ENCODE measurements at places on chromosomes 2 and 18.

DNA sequence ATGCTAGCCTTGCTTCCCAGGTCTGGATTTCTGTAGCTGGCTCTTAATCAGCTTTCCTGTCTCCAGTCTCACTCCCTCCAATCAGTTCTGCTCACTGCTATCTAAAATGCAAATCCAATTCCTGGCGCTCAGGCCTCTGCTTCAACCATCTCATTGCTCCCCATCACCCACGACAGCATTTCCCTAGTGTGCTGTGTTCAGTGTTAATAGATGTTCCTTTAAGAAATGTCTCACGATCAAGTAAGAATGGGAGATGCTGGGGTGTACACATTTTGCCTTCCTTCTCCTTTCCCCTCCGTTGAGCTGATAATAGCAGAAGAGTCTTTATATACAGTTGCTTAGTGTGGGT is 1.6 kb upstream of the PUM2 start:
- DNase-seq = peak; percentile 5

DNA sequence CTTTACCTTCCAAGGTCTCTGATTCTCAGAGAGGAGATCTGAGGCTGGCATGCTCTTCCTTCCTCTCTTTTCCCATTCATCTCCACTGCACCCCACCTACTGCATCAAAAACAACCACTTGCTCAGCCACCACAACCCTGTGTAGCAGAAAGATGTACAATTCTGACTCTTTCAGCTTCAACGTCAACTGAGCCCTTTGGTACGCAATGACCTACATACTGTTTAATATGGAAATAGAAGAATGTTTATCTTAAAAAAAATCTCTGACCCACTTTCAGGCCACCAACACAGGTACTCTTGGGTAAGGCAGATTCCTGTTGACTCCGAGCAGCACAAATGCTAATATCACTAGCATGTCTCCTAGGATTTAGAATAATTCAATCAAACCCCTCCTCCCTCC is 76.2 kb upstream of the AFF3 start:
- DNase-seq = no peak

DNA sequence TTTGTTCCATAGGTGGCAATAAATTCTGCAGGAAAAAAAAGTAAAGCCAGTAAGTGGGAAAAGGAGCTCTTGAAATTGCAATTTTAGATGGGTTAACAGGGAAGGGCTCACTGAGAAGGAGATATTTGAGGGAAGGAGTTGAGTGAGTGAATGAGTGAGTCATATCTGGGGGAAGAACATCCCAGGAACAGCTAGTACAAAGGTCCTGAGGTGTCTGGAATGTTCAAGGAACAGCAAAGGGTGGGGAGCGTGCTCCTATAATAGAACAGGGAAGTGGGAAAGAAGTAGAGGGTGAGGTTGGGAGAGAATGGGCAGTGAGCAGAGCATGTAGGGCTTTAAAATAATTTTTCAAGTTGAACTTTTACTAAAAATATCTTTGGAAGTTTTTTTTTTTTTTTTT is 68.0 kb upstream of the PSME4 start:
- no peak for DNase-seq

DNA sequence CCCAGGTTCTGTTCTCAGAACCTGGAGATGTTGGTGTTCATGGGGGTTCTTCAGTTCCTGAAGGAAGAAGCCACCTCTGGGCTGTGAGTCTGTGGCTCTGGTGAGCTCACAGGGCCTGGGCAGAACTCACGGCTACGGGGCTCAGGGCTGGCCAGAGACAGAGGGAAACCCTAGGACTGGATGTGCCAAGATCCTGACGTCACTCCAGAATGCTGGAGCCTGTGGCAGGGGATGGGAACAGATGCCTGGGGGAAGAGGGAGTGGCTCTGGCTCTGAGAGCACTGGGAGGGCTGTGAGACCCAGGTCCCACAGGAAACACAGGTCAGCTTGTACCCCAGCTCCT is at the start of gene OTOF:
Gene OTOF, minus strand, starts transcription at position 214 of the 343 bp plus-strand sequence.
- DNase-seq = peak; percentile 14

DNA sequence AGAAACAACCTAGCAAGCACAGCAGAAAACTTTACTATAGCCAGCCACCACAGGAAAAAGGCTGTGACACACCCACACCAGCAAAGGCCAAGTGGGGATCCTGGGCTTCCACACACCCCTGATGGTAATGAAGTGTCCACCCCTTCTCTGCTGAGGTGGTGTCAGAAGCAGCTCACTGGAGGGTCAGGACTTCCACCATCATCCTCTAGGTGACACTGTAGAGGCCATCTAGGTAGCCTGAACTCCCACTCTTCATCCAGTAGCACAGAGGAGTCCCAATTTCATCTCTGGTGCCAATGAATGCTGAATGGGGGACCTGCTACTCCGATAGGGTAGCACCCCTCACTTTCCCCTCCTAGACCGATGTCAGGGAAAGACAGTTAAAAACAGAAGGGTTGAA is 1544.4 kb downstream of the LRP1B start:
- no peak for DNase-seq

DNA sequence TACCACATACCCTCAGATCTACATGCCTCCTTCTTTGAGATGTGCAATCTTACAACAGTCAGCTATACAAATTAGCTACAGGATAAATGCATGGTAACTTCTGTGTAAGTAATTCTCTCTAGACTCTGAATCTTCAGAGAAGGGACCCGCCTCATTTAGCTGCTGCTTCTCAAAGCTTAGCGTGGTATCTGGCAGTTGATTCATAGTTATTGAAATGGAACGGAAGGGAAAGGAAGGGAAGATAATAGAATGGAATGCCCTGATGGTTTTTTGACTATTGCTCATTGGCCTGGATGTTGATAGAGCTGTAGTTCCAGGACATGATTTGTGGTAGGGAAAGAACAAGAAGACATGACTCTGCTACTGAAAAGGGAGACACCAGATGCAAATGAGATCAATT is 498.1 kb upstream of the CRIM1 start:
- no peak for DNase-seq

GRCh38 chr2:184597571-184597991 is 748 bp upstream of the ZNF804A start:
- DNase-seq = peak; percentile 38

- no peak for DNase-seq
Observed at GRCh38 chr2:70830366-70830765, 5.2 kb downstream of the CD207 start.

DNA sequence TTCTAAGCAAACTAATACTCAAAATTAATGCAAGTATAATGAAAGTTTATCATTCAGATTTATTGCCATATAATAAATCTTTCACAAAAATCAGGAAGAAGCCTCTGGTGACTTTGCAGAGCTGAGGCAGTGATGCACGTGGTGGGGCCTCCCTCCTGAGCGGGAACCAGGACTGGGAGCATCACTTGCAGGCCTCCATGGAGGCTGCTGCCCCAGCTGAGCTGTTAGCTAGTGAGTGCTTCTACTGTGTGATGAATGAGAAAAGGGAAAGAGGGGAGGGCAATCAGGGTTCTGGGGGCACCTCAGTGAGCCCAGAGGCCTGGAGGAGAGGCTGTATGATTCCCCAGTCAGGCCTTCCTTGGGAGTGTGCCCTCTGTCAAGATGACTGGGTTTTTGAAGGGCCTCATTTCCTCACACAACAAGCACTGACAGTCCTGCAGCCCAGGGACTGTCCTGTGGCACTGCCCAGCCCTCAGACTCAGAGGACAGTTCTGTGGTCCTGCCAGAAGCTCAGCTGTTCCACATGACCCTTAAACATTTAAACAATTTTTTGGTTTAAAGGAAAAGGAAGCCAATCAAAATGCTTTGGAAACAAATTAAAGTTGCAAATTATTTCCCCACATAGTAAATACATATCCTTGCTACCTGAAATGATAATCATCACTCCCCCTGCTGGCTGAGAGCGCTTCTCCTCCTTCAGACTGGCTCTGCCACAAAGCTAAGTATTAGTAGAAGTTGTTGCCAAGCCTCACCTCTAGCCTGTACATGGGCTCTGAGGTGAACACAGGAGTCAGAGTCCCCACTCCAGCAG is 90.9 kb upstream of the SMAD7 start:
- no peak for DNase-seq

GRCh38 chr2:221747289-221747972 is 175.3 kb upstream of the EPHA4 start:
- no peak for DNase-seq

DNA sequence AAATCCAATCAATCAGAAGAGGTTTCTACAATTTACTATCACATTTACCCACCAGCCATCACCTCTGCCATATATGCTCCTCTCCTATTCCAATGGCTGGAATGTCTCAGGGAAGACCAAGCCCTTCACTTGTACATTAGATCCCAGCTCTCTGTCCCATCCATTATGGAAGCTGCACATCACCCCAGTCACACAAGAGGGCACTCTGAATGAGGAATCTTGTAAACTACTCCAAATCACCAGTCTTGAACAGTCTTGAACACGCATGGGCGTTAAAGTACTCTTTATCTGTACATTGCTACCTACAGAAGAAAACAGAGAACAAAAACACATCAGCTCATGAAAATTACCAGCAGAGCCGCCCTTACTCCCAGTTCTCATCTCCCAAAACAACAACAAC is 38.7 kb downstream of the ZC3H8 start:
- DNase-seq = no peak

- DNase-seq = no peak
Observed at GRCh38 chr2:156110890-156111289, 221.6 kb downstream of the NR4A2 start.

- DNase-seq = no peak
Observed at GRCh38 chr2:17813010-17813741, 3.1 kb upstream of the MSGN1 start.

DNA sequence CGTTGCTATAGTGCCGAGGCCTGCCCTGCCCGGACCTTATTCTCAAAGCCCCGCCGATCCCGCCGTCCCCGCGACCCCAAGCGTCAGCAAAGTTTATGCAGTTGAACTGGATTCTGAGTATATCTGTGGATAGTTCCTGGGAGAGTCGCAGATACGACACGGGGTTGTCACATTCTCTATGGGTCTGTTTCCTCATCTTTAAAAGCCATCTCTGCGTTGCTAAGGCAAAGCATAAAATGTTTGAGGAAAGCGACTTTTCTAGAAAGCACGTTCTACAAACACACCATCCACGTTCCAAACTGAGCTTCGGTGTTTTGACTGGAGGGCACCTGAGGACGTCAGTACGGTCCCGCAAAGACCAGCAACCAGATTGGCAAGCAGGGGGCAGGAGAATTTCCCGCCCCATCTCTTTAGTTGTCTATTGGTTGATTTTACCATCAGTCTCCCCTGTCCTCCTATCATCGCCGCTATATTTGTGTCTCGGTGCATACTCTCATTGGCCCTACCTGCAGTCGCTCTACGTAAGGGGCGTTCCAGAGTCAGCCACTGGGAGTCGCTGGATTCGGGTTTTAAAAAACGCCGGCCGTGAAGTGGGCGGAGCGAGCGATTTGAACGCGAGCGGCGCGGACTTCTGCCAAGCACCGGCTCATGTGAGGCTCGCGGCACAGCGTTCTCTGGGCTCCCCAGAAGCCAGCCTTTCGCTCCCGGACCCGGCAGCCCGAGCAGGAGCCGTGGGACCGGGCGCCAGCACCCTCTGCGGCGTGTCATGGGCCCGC is at the start of gene CENPA:
Gene CENPA, plus strand, starts transcription at position 626 of the 776 bp plus-strand sequence. Its CDS starts 141 bp downstream, at position 767.
- DNase-seq = peak; percentile 99

- no peak for DNase-seq
Observed at GRCh38 chr2:228798458-228799207, 472.5 kb downstream of the PID1 start.

GRCh38 chr2:39710807-39711206 is 45.1 kb downstream of the TMEM178A start:
- no peak for DNase-seq

DNA sequence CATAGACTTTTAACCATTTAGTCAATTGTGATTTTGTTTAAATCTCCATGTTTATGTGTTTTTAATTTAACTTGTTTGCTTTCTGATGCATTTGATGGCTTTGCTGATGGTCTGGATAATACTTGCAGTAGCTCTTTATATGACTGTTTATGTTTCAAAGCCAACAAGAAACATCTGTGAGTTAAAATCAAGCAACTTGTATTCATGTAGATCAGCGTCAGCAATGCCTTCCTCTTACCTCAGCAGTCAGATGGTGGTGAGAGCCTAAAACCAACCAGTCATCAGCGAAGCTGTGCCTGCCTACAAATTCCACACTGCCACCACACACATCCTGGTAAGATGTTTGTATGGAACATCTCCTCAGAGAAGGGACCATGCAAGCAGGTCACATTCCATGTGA is 231.9 kb downstream of the PTGR3 start:
- no peak for DNase-seq

- no peak for DNase-seq
Observed at GRCh38 chr2:208128136-208128535, 1.5 kb downstream of the CRYGC start.

DNA sequence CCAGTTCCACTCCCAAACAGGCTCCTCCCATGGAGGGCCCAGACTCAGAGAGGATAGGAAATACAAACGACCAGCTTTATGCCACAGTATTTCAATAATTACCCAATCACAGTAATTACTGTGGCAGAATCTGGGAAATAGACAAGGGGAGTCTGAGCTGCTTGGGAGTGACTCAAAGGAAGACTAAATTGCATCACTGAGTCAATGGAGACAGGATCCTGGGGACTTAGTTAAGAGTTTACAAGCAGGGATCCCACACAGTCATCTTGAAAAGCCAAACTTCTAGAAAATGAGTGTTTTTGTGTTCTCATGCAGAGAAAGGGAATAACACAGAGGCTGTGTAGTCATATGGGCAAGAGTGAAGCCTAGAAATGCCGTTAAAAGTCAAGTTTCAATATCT is 1142.1 kb downstream of the CNTNAP5 start:
- DNase-seq = no peak

GRCh38 chr2:108560241-108560811 is 26.1 kb downstream of the LIMS1 start:
- peak; percentile 58 for DNase-seq

- no peak for DNase-seq
Observed at GRCh38 chr2:85719609-85720240, 25.6 kb downstream of the GNLY start.

GRCh38 chr2:175595139-175595538 is 406.9 kb downstream of the LNPK start:
- DNase-seq = no peak

DNA sequence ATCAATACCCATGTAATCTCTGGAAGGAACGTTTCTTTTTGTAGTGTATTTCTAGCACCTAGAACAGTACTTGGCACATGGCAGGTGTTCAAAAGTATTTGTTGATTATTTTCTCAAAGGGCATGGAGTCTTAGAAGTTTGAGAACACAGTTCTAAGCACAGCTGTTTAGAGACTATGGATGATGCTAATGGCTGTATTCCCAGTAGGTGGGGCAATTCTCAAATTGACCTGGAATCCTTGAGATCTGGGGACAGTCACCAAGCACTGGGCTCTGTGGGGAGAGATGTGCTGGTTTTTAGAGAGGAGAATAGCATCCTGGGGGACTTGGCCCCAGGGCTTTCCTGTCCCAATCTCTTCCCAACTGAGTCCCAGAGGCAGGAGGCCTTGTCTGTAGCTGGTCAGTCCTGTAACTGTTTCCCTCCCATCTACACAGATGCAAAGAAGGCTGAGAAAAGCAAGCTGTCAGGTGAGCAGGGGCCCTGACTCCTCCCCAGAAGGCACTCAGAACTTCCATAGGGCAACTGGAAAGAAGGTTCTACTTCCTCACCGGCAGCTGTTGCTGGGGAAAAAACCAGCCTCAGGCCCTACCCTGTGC is 17.5 kb upstream of the IL36G start:
- no peak for DNase-seq

GRCh38 chr2:235144291-235144690 is 192.5 kb downstream of the SH3BP4 start:
- DNase-seq = no peak

All from globus pallidus (tissue), 1 donor.